Stimulated activated naive CD4-positive, alpha-beta T cell (primary cell): ENCODE measurements at places on chromosomes 1 and 21.

- no peak for DNase-seq
Measured at GRCh38 chr1:15680131-15680530, 4.0 kb upstream of the PLEKHM2 start.

DNA sequence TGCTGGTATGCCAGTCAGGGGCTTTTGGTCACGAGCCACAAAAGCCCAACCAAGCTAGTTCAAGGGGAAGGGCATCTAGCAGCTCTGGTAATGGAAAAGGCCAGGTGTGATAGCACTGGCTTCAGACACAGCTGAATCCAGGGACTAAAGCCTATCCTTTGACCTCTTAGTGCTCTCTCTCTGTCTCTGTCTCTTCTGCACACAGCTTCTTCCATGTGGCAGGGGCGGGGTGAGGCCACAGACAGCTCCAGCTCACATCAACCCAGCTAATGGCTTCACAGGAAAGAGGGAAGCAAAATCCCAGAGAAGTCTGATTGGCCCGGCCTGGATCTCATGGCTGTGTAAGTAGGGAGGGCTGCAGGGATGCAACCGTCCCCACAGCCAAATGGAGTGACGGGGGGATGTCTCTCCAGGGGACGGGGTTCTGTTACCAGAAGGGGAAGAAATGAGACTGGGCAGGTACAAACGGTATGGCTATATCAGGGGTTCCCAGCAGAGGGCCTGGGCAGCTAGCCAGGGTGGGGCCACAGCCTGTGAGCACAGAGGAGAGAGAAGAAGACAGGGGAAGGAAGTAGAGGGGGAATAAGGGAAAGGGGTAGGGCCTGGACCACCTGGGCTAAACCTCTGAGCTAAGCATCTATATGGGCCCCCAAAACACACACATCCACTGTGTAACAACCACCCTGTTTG lies 42.4 kb downstream of the FBXO2 start:
- DNase-seq: no peak

GRCh38 chr1:2472561-2473177 lies 3.4 kb upstream of the PLCH2 start:
- no peak for DNase-seq

DNA sequence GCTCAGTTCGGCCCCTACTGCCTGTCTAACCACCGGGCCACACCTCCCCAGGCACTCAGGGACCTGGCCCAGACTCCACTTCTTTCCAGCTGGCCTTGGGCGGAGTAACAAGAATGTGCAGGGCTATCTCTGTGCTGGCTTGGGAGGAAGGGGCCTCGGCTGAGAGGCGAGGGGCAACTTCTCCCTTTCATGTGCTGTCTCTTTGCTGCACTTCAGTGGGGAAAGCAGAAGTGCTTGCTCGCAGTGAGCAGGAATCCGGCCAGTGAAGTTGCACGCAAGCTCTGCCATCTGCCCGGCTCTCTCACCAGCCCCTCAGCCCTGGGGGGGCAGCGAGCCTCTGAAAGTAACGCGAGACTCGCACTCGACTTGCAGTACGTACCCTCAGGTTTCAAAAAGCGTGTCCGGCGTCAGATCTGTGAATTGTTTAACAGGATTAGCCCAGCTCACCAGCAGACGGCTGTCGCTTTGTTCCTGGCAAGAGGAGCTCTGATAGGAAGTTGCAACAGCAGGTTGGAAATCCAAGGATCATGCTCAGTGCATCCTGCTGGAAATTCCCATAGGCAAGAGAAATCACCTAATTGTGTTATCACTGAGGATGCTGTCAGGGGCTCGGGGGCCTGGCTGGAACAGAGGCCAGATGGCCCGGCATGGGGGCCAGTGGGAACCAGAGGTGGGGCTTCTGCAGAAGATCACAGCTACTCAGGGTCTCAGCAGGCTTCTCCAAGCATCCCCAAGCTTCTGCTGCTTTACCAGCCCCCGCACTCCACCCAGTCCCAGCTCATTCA lies 221.1 kb downstream of the NPHP4 start:
- DNase-seq: no peak

- DNase-seq: no peak
Measured at GRCh38 chr1:52153898-52154297, 12.0 kb downstream of the ZFYVE9 start.

- DNase-seq: no peak
Measured at GRCh38 chr1:18830596-18830995, 28.9 kb downstream of the TAS1R2 start.

- no peak for DNase-seq
Measured at GRCh38 chr1:204483791-204484190, 10.8 kb downstream of the PIK3C2B start.

DNA sequence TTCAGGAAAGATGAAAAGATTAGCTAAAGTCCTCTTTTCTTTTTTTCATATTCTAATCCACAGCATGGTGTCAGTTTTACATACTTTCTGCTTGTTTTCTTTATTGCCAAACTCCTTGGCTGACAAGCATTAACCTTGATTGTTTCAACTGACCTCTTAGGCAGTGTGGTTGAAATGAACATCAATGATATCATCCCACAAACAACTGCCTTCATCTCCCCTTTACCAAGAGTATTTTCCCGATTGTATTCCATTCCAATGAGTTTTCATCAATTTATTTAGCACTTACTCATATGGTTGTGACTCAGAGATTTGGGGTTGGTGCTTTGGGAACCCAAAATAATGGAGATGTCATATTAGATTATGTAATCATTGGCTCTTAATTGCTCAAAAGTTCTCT lies 71.8 kb downstream of the SPAG17 start:
- DNase-seq: no peak

GRCh38 chr1:164563721-164564360 lies 4.9 kb downstream of the PBX1 start:
- no peak for DNase-seq
